ENCODE measurements at places on chromosomes 2 and 18. TPM values are rescaled to one million over a fixed set of nuclear protein-coding genes. Genes with fewer than 3 reads are reported as not detected.

DNA sequence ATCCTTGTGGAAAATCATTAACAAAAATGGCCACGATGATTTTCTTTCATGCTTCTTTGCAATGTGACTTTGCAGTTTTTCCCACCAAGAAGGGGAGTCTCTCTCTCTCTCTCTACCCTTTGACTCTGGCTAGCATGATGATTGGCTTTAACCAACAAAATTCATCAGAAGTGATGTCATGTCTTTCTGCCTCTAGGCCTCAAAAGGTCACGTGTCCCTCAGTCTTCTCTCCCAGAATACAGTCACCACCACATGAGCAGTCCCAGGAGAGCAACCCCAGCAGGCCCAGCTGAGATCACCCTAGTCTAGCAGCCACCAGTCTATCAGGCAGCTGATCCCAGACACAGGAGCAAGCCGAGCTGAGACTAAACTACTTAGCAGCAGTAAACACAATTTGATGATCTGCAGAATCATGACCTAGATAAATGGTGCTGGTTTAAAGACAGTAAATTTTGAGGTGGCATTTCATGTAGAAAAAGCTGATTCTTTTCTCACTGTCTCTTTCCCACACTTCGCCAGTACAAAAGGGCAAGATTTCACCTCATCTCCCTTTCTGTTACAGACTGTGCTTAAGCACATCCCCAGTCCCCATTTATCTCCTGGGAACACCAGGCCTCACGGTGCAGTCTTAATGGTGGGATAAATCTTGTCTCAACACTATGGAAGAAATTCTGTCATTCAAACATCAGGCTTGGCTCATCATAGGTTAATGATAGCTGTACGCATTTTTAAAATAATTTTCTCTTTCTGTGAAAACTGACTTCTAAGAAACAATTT, 132.7 kb downstream of the SCG2 start:
- H3K36me3 ChIP-seq, result no peaks in the 10 kb centered on the region
- peaks cover 9% of the 10 kb centered on the region for H3K4me1 ChIP-seq
- H3K4me3 ChIP-seq, result no peak overlapping the region
- H3K27me3 ChIP-seq, result no peaks in the 10 kb centered on the region

- no peak overlapping the region for H3K27ac ChIP-seq
- no peak for DNase-seq
- no peaks in the 10 kb centered on the region for H3K27me3 ChIP-seq
- no peaks in the 10 kb centered on the region for H3K36me3 ChIP-seq
These were observed 34.2 kb upstream of the FAM98A start for GRCh38 chr2:33633315-33633714.

DNA sequence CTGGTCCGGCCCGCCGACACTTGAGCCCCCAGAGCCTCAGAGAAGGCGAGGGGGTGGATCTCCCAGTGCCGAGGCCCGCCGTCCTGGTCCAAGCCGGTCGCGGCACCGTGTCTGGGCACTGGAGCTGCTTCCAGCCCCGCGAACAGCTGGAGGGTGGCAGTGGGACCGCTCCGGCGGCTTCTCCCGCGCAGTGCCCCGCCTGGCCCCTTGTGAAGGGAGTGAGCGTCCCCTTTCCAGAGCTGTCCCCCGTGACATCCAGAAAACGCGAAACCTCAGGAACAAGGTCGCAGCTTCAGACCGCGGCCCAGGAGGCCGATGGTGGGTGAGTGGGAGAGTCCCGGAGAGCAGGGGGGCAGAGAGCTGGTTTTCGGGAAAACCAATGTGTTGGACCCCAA, 579 bp upstream of the EMX1 start:
- DNase-seq, result no peak
- peaks cover 54% of the 10 kb centered on the region for H3K4me1 ChIP-seq
- no peak overlapping the region for H3K4me3 ChIP-seq
- H3K27me3 ChIP-seq, result peaks cover 7% of the 10 kb centered on the region
- no peaks in the 10 kb centered on the region for H3K36me3 ChIP-seq

DNA sequence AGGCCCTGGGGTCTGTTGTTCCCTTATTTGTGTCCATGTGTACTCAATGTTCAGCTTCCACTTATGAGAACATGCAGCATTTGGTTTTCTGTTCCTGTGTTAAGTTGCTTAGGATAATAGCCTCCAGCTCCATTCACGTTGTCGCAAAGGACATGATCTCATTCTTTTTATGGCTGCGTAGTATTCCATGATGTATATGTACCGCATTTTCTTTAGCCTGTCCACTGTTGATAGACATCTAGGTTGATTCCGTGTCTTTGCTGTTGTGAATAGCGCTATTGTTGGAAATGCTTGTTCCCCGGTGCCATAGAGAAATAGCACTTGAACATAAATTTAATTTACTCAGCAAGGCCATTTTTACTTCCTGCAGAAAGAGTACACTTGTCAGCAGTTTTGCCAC, 51.3 kb upstream of the EPAS1 start:
- H3K27me3 ChIP-seq, result no peaks in the 10 kb centered on the region
- no peaks in the 10 kb centered on the region for H3K4me1 ChIP-seq
- H3K27ac ChIP-seq, result no peak overlapping the region

DNA sequence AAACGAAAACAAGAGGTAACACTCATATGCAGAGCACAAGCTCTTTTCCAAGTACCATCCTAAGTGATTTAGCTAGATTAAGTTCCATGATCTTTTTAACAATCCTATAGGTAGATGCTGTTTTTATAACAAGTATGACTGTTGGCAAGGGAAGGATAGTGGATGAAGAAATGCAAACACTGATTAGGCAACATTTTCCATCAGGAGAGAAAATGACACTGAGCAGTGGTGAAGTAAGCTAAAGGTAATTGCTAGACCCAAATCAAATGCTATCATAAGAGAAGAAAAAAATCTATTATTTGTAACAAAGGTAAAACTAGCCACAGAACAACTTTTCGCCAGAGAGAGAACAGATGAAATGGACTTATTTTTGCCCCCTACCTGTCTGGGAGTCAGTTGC, 34.3 kb upstream of the BARD1 start:
- no peaks in the 10 kb centered on the region for H3K36me3 ChIP-seq
- H3K27me3 ChIP-seq, result no peaks in the 10 kb centered on the region
- no peaks in the 10 kb centered on the region for H3K4me1 ChIP-seq
- DNase-seq, result no peak

GRCh38 chr2:183068561-183068960, 10.0 kb upstream of the DUSP19 start:
- no peaks in the 10 kb centered on the region for H3K36me3 ChIP-seq
- H3K4me1 ChIP-seq, result no peaks in the 10 kb centered on the region
- H3K27ac ChIP-seq, result no peak overlapping the region
- H3K27me3 ChIP-seq, result no peaks in the 10 kb centered on the region

DNA sequence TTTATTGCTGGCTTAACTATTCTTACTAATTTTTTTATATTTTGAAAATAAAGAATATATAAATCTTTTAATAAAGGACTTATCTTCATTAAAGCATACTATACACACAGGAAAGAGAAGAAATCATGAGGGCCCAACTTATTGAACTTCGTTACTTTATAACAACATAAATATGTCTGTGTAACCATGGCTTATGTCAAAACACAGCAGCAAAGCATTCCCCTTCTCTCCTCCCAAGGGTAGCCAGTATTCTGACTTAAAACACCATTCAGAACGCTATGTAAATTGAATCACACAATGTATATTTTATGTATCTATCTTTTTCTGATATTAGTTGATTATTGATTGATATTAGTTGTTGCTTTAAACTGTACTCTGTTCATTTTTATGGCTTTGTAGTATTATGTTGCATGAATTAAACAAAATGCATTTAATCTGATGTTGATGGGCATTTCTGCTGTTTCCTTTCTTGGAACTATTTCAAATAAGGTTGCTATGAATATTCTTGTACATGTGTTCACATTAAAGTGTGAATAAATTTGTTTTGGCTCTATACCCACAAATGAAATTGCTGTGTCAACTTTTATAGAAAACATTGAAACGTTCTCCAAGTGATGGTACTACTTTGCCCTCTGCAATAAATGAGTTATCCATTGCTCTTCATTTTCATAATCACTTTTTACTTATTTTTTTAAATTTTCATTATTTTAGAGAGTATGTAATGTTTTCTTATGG, 188.7 kb downstream of the RND3 start:
- no peaks in the 10 kb centered on the region for H3K27me3 ChIP-seq
- H3K4me1 ChIP-seq, result no peaks in the 10 kb centered on the region
- no peak overlapping the region for H3K27ac ChIP-seq

- H3K27ac ChIP-seq, result no peak overlapping the region
- no peak for DNase-seq
- no peak overlapping the region for H3K4me3 ChIP-seq
These were observed 190.9 kb downstream of the TFCP2L1 start for GRCh38 chr2:121094101-121094500.

DNA sequence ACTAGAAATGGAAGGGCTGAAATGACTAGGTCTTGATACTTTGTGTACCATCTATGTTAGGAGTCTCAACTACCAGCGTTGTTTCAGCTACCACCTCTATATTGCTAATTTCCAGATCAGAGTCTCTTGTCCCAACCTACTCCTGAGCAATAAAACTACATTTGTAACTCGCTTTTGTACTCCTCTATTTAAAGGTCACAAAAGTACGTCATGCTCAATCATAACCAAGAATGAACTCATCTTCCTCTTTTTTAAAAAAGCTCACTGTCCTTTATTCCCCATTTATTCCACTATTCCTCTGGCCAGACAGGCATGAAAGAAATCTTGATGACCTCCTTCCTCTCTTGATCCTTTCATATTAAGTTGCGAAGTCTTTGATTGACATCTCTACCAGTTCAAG, 11.2 kb upstream of the MATN3 start:
- no peaks in the 10 kb centered on the region for H3K36me3 ChIP-seq
- no peak overlapping the region for H3K27ac ChIP-seq
- H3K4me1 ChIP-seq, result peaks cover 3% of the 10 kb centered on the region
- H3K27me3 ChIP-seq, result no peaks in the 10 kb centered on the region
- no peak overlapping the region for H3K4me3 ChIP-seq

- H3K36me3 ChIP-seq, result no peaks in the 10 kb centered on the region
- no peaks in the 10 kb centered on the region for H3K4me1 ChIP-seq
- no peak overlapping the region for H3K4me3 ChIP-seq
- DNase-seq, result no peak
- no peak overlapping the region for H3K27ac ChIP-seq
These were observed 623.8 kb upstream of the NXPH2 start for GRCh38 chr2:139403948-139404347.

DNA sequence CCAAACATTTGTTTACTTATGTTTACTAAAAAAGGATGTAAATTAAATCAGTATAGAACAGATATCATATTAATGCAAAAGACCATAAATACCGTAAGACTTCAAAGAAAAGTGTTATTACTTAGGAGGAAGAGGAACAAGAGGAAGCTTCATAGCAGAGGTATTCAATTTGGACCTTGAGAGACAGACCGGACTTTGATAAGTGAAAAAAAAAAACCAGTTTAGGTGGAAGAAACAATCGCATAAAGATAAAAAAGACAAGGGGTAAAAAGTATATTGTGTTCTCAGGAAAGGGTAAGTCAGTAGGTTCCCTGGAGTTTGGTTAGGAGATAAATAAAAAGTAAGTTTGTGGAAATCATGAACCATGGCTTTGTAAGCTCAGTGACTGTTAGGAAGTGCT, 17.6 kb downstream of the PELI1 start:
- H3K36me3 ChIP-seq, result no peaks in the 10 kb centered on the region
- peaks cover 17% of the 10 kb centered on the region for H3K4me1 ChIP-seq
- no peaks in the 10 kb centered on the region for H3K27me3 ChIP-seq
- H3K4me3 ChIP-seq, result no peak overlapping the region
- no peak for DNase-seq
- no peak overlapping the region for H3K27ac ChIP-seq

- DNase-seq, result no peak
- H3K36me3 ChIP-seq, result no peaks in the 10 kb centered on the region
- H3K27me3 ChIP-seq, result no peaks in the 10 kb centered on the region
- H3K4me3 ChIP-seq, result no peak overlapping the region
- no peak overlapping the region for H3K27ac ChIP-seq
These were observed 76.5 kb downstream of the OLA1 start for GRCh38 chr2:174171686-174172445.

GRCh38 chr18:56910967-56911366, 235.9 kb upstream of the BOD1L2 start:
- H3K4me1 ChIP-seq, result no peaks in the 10 kb centered on the region
- H3K27me3 ChIP-seq, result no peaks in the 10 kb centered on the region
- H3K36me3 ChIP-seq, result no peaks in the 10 kb centered on the region
- no peak overlapping the region for H3K27ac ChIP-seq
- no peak overlapping the region for H3K4me3 ChIP-seq

- DNase-seq, result no peak
- H3K36me3 ChIP-seq, result no peaks in the 10 kb centered on the region
- H3K4me3 ChIP-seq, result no peak overlapping the region
- H3K4me1 ChIP-seq, result no peaks in the 10 kb centered on the region
These were observed 109.7 kb downstream of the CD8B2 start for GRCh38 chr2:106596844-106597243.

GRCh38 chr2:58562276-58562675, 321.2 kb upstream of the FANCL start:
- H3K36me3 ChIP-seq, result no peaks in the 10 kb centered on the region
- H3K27ac ChIP-seq, result no peak overlapping the region
- no peak for DNase-seq
- H3K4me1 ChIP-seq, result no peaks in the 10 kb centered on the region
- no peak overlapping the region for H3K4me3 ChIP-seq

The GGCX gene
- total RNA-seq, result 25.7 TPM
